ENCODE measurements at places on chromosomes 1 and 21. TPM values are rescaled to one million over a fixed set of nuclear protein-coding genes. Genes with fewer than 3 reads are reported as not detected.

DNA sequence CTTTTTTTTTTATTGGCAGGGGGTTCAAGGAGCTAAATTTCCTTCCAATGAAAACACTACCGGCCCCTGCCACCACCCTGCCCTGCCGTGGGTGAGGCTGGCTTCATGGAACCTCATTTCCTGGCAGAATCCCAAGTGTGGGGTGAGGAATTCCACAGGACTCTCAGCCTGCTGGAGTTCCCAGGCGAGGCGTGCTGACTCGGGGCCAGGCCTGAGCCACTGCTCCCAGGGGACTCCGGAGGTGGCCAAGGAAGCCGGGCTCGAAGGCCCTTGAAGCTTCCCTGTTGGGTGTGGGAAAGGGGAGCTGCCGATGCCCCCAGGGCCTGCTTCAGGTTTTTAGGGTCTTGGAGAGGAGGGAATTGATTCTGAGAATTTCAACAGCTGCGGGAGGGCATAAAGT lies 95.3 kb upstream of the ACTRT2 start:
- DNase-seq = no peak

GRCh38 chr1:162011337-162012012 lies 12.2 kb downstream of the OLFML2B start:
- no peak for DNase-seq

GRCh38 chr1:110495926-110496600 lies 22.9 kb downstream of the KCNA10 start:
- peak; percentile 62 for DNase-seq

DNA sequence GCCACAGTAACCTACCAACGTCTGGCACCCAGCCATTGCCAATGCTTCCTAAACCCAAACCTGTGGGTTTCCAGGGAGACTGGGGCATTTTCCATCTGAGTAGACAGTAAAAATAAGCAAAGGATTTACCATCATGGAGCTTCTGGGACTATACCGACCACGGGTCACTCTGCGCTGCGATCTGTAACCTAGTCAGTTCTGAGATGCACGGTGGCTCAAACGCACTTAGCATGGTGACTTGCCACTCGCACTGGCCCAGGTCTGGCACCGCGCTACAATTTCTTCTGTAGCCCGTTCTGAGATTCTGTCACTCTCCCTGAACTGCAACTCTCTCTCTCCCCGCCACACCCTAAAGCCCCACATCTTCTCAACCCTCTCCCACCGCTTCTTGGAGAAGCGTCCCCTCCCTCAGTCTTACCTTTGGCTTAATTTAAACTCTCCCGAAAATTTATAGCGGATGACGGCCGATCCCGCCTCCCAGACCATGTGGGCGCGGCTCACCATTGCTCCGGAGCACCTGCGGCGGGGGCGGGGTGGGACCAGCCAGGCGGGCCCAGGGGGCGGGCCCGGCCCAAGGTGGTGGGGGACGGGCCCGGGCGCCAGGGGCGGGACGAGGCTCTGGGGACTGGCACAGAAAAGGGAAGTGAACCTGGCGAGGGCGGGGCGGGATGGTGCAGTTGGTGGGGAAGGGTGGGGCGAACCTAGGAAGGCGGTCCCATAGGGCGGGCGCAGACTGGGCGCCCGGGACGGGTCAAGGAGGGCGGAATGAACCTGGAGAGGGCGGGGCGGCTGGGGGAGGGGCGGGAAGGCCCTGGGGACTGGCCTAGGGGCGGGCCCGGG lies 493 bp upstream of the MAP3K21 start:
- peak; percentile 75 for DNase-seq

GRCh38 chr1:116919802-116920201 lies 10.1 kb downstream of the PTGFRN start:
- no peak for DNase-seq

The TBX15 gene
- total RNA-seq = not detected

The LYPLA2 gene
- 35.4 TPM for total RNA-seq

The BEST4 gene
- total RNA-seq = not detected

All from H4 (cell line).